ENCODE measurements at places on chromosomes 7 and 10. TPM values are rescaled to one million over a fixed set of nuclear protein-coding genes. Genes with fewer than 3 reads are reported as not detected.
A peak's percentile ranks its signal among the peaks of the same experiment; 100 is the strongest.

The HYAL4 gene
- 0.20 TPM for total RNA-seq

The OPALIN gene
- total RNA-seq, result not detected

The CYP2C9 gene
- not detected for total RNA-seq

The LRRC18 gene
- not detected for total RNA-seq

The ZNF503 gene
- total RNA-seq, result 0.87 TPM

The H2BK1 gene
- not detected for total RNA-seq

The PCGF5 gene
- 28.5 TPM for total RNA-seq

The NUTM2D gene
- 0.44 TPM for total RNA-seq

The TMEM106B gene
- total RNA-seq, result 24.2 TPM

GRCh38 chr7:128831994-128832879, 2.0 kb downstream of the FLNC start:
- peak; percentile 40 for DNase-seq

DNA sequence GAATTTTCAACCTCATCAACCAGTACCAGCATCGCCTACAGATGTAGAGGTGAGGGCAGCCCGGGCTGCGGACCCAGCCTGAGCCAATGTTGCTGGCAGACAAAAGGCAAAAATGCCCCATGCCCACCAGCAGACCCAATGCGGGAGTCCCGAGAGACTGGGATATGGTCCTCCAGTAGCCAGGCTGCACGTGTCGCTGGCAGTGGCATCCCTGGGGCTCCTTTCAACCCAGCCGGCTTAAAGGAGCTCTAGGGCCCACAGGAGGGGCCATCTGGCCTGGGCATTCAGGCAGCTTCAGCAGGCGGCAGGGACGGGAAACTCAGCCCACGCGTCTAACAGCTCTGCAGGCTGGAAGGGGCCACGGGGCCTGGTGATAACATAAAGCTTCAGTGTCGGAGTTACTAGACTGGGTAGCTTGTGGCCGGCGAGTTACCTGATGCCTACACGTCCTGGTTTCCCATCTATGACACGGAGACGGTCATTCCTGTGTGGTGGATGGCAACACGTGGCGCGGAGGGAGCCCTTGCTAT, 70.7 kb downstream of the PROSER2 start:
- DNase-seq, result no peak

DNA sequence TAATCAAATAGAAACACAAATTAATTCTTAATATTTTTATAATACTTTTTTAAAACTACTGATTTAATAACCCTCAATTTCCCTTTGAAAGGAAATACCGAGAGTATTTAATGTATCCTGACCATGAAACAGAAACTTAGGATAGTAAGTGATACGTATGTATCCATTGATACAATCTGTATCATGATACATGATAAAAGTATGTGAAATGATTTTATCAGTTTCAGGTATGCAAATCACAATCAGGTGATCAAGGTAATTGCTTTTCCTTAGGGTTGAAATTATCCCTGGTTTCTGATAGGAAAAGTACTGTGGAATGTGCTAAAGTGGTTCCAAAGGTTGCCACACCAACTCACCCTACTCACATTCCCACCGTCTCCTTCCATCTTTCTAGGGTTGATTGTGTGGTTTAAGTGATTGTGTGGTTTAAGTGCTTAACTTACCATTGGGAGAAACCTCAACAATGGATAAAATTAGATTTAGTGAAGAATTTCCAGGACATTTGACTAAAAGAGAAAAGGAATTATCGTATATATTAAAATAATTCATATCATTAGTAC, 138.3 kb downstream of the LRRN3 start:
- DNase-seq, result no peak

- DNase-seq, result no peak
Observed at GRCh38 chr7:154564676-154565075, 438.2 kb downstream of the PAXIP1 start.

GRCh38 chr10:102413053-102413705, 5.4 kb downstream of the PSD start:
- no peak for DNase-seq

DNA sequence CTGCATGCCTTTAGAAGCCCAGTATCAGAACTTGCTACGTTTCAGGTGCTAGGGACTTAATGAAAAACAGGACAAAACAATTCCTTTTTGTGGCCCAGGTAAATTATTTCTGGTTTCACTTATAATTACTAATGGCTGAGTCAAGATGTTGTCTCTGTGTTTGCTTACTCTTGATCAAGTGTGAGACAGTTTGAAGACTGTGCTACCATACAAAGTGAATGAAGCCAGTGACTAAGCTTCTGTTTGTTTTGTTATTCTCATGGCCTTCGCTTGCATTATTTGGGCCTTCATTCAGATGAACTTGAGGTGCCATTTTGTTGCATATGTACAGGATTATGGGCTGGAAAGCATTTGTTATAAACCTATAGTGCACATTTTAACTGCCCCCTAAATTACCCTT, 17.9 kb downstream of the SMNDC1 start:
- no peak for DNase-seq

DNA sequence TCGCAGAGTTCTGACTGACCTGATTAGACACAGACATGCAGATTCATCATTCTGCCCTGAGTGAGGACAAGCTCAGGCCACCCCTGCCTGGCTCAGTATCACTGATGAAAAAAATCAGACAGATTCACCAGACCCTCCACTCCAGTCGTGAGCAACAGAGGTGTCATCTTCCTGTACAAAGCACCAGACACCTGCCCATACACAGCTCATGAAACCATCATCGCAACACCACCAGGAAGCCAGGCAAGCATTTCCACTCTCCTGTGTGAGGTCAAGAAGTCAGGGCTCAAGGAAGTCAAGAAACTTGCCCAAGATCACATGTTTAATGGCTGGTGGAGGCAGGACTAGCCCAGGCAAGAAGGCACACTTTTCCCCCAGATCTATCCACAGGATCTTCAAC, 163.0 kb downstream of the CALN1 start:
- no peak for DNase-seq

- DNase-seq, result no peak
Observed at GRCh38 chr7:7529328-7529727, 6.3 kb downstream of the COL28A1 start.

- DNase-seq, result peak; percentile 80
Observed at GRCh38 chr10:35336084-35336831, at the start of gene CCNY. TSS of gene CCNY (plus strand) at chr10:35336509. CDS start at chr10:35337054, 545 bp downstream.

DNA sequence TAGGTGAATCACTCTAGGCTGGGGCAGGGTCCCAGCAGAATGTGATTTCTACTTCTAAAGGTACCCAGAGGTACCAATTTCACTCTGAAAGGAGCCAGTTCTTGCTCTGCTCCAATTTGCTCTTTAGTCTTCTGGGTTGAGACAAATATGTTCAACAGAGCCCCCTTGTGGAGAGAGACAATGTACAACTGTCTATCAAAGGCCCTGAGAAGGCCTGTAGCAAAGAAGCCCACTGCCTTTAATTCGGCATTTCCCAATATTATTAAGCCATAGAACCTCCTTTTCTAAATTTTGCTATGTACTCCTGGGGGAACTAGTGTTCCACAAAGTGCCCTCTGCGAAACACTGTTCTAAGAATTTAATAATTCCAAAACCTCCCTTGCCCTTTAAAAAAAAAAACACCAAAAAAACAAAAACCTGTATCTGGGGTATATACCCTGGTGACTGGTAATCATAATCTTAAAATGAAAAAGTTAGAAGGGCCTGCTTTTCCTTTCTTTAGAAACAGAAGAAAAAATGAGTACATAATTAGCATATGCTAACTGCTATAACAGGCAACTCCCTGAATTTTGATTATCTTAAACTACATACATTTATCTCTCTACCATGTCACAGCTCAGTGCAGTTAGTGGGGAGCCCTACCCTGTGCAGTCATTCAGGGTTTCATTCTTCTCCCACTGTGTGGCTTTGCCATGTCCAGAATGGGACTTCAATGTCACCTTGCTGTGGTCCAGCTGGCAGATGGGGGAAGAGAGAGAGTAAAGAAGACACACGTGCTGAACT, 160.9 kb upstream of the BMPER start:
- DNase-seq, result peak; percentile 50

GRCh38 chr7:21358648-21359047, 69.2 kb upstream of the SP4 start:
- DNase-seq, result no peak

- DNase-seq, result no peak
Observed at GRCh38 chr7:107931740-107932515, 40.9 kb downstream of the DLD start.

DNA sequence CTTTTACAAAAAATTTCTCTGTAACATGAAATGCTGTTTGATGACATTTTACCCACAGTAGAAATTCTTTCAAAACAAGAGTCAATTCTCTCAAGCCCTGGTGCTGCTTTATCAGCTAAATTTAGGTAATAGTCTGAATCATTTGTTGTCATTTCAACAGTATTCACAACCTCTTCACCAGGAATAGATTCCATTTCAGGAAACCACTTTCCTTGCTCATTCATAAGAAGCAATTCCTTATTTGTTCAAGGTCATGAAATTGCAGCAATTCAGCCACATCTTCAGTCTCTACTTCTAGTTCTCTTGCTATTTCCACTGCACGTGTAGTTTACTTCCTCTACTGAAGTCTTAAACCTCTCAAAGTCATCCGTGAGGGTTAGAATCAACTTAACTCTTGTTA, 14.1 kb downstream of the STAG3 start:
- peak; percentile 9 for DNase-seq

DNA sequence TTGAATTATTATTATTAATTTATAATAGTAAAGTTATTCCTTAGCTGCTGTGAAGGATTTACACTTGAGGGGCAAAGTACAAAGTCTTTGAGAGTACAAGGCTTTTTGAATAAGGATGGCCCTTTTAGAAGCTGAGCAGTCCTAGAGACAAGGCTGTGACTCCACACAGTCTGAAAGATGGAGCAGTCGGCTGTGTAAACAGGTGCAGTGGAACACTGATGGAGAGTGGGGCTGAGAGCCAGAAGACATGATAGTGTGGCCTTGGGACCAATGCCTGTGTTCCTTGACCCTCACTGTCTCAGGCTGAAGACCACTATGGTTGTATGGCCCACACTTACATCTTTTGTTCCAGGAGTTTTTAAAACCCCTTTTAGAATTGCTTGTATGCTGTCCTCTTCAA, 311.2 kb upstream of the PHF14 start:
- DNase-seq, result no peak

DNA sequence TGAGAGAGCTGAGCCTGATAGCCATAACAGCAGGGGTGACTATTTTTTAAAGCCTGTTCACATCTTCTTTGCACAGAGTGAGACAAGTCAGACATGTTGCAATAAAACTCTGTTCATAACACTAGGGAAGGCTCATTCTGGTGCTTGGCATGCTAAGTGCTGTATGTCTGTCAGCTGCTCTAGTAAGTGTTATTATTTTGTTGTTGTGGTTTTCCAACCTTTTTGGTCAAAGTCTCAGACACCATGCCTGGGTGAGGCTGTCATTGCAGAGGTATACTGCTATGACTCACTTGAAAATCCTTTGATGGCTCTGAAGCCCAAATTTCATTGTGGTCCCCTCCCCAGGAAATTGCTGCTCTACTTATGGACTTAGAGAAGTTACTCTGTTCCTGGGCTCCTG, 129.7 kb downstream of the ADRA2A start:
- no peak for DNase-seq

DNA sequence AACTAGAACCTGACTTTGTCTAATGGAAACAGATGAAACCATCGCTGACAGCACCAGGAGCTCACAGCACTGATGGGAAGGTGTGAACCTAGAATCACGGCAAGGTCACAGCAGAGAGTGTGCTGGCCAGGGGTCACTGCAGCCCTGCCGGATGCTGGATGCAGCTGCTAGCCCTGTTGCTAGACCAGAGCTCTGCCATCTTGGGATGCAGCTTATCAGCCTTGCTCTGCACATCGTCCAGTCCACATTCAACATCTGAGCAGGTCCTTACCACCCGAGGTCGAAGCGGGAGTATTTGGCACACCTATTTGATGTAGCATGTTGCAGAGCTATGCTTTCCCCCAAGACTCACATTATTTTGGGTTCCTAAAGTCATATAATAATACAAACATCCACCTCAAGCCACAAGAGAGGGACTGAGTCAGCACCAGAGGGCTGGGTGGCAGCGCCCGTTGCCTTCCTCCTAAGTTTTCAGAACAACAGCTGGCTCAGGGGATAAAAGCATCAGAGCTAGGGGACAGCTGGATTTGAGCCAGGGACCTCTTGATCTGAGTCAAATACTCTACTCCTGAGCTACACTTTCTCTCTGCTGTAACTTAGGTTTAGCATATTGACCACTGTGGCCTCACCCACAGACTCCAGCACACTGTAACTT, 135.3 kb downstream of the ZNF467 start:
- DNase-seq, result no peak

- DNase-seq, result no peak
Observed at GRCh38 chr10:44832595-44833390, 78.3 kb upstream of the TMEM72 start.

DNA sequence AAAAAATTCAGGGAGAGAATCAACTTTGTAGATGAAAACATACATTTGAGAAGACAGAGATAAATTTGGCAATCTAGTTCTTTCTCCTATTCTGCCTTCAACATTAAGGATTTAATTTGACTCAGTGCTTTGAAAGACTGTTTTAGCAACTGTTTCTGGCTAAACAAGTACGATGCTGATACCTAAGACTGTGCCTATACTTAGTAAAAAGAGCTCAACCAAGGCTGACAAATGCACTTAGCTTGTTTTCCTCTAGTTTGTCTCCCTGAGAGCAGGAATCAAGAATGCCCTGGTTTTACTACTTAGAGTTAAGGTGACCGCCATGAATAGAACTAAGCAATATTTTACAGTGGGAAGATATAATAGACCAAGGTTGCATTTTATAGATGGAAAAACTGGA, 49.5 kb downstream of the NRP1 start:
- DNase-seq, result no peak

DNA sequence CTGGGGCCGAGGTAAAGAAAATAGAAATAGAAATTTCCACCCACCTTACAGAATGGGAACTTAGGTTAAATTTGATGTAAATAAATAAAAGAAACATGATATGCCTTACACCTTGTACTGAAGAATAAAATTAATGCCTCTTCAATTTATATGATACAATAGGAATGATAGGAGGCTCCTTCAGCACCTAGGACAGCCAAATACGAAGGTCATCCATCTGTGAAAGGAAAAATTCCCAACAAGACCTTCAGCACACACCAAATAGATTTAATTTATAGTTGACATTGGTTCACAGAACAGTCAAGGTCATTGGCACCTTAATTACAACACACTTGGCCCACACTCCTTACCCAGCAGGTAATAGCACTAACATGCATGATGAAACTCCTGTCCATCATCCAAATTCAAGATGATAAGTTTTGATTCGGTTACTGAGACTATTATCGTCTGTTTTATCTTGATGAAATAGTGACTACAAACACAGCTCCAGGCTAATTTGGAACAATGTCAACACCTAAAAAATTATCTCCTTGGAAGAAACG, 250.9 kb downstream of the SNX13 start:
- no peak for DNase-seq

- no peak for DNase-seq
Observed at GRCh38 chr10:67622511-67622910, 73.5 kb downstream of the CTNNA3 start.

Data from lung microvascular endothelial cell (primary cell).